Globus pallidus (tissue), 1 donor: ENCODE measurements at places on chromosomes 5 and 9.

GRCh38 chr5:91591076-91591475 lies 208.0 kb upstream of the ARRDC3 start:
- no peak for DNase-seq

DNA sequence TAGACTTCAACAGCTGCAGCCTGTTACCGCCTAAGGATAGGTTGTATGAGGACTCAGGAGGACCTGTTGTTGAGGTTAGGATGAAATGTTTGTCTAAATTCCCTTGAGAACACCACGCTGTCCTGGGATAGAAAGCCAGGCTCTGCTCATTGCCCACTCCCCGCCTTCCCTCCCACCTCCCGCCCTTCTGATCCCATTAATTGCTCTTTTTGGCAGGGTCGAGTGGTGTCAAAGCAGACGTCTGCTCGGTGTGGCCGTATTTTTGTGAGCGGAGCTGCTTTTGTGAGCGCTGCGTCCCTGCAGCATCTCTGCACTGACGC lies 62.3 kb downstream of the SPATA31C2 start:
- peak; percentile 43 for DNase-seq

GRCh38 chr9:69861011-69861410 lies 40.4 kb downstream of the CFAP95 start:
- DNase-seq = no peak

DNA sequence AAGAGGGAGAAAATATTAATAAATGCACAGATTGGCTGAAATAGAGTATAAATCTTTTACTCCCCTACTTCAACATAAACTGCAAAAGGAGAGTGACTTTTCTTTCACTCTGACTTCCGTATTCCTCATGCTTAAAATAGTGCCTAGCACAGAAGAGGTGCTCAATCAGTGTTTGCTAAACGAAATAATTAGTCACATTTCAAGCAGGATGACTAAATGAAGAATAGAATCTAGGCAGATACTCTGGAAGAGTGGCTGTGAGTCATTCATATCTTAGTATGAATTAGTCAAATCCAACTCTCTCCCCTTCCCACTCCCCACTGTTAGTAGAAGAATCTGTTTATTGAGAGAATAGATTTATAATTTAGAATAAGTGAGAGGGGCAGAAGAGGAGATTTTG lies 4.8 kb downstream of the CD274 start:
- DNase-seq = no peak

GRCh38 chr5:73008831-73009230 lies 53.0 kb downstream of the FCHO2 start:
- DNase-seq = no peak

GRCh38 chr5:78747055-78747454 lies 98.5 kb upstream of the LHFPL2 start:
- peak; percentile 29 for DNase-seq

DNA sequence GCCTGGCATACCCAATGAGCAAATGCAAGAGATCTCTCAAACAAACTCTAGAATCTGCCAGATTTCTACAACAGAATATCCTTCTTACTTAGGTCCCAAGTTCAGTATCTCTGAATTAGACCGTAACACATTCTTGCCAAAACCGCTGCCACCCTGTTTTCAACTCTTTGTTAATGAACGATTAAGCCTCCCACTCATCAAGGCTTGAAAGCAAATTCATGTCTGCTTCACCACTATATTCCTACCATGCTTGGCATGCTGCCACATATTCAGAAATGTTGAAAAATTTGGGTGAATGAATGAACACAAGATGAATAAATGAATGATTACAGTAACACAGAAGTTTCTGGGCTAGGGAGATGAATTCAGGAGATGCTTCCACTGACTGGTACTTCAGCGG lies 119.9 kb downstream of the BNC2 start:
- DNase-seq = no peak

DNA sequence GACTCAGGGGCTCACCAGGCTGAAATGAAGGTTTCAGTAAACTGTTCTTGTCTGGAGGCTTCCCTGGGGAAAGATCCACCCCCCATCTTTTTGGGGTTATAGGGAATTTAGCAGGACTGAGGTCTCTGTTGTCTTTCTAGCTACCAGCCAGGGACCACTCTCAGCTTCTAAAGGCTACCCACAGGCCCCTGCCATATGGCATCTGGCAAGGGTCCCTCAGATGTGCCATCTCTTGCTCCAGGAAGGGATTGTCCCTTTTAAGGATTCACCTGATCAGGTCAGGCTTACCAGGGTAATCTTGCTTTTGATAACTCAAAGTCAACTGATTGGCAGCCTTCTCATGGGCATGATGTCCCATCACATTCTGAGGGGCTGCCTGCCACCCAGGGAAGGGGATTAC lies 65.0 kb downstream of the NSUN2 start:
- DNase-seq = no peak

GRCh38 chr9:16982780-16983310 lies 112.4 kb upstream of the BNC2 start:
- DNase-seq = no peak

DNA sequence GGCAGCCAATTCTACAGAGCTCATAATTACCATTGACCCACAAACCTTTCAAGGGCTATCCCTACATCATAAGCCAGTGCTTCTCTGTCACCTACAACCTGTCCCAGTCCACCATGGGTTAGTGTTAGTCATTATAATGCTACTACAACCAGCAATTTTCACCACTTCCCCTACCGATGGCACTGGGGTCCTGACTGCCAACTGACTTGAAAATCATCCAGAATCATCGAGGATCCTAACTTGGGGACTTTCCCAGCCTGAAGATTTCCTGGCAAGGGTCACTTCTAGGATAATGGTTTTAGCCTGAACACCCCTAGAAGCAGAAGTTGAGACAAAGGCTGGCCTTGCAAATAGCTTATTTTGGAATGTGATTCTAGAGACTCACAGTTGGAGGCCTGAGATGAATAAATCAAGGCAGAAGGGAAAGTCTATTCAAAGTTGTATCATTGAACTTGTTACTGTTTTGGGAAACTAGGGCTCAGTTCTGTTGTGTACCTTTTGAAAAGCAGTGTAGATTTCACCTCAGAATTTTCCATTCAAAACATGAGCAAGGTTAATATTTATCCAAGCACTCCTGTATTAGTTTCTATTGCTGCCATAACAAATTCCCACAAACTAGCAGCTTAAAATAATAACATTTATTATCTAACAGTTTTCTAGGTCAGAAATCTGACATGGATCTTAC lies 633.0 kb downstream of the LRRC70 start:
- DNase-seq = peak; percentile 31

GRCh38 chr5:35516271-35516670 lies 101.4 kb upstream of the SPEF2 start:
- DNase-seq = no peak

DNA sequence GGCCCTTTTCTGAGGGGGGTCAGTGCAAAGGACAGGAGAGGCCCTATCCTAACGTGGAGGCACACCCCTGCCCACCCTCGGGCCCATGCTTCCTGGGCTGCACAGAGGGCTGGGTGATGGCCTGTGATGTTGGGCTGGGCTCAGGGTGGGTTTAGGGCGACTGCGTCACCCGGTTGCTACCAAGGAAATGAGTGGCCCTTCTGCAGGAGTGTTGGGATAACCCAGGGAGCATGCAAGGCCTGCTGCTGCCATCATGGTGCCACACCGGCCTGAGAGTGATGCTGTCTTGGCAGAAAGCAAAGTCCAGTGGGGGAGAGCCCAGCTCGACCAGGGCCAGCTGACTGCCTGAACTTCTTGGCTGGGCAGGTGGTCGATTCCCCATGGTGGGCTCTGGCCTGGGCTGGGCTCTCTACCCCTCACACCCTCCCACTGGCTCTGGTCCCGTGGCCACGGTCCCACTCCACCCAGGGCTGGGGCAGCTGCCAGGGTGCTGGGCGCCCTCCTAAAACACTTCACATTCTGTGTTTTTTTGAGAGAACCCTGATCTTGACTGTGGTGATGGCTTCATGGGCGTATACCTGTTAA lies 21.5 kb upstream of the MRNIP start:
- DNase-seq = no peak

DNA sequence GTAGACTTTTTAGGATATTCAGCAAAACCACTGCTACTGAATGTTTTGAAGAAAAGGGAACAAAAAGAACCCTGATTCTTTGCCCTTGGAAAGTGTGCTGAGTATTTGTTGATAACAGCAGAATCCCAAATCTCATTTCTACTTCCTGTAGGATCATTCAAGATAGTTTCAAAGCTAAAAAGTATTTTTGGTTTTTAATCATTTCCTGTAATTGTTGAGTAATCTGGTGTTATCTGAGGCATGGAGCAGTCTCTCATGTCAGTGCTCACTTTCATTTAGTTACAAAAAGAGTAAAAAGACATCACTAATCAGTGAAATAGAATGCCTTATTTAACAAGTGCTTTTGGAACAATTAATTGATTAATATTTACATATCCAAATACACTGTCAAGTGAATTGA lies 56.1 kb downstream of the ITGA2 start:
- DNase-seq = no peak

GRCh38 chr9:112761912-112762655 lies 11.5 kb downstream of the SNX30 start:
- DNase-seq = no peak

GRCh38 chr9:111250875-111251842 lies 78.9 kb downstream of the OR2K2 start:
- no peak for DNase-seq

DNA sequence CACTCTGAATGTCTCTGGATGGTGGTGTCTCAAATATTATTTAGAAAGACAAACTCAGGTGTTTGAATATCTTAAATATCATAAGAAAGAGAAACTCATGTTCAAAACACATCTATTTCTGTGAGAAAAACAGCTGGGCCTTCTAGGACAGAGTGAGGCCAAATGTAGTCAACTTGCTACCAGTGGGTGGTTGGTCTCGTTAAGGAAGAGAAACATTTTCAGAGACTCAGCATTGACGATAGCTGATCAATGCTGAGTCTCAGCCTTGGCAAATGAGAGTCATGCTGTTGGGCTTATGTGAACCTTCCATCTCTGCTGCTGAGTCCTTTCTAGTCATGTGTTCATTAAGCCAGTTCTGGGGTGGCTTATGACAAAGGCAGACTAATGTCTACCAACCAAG lies 418.0 kb downstream of the CETN3 start:
- DNase-seq = no peak

DNA sequence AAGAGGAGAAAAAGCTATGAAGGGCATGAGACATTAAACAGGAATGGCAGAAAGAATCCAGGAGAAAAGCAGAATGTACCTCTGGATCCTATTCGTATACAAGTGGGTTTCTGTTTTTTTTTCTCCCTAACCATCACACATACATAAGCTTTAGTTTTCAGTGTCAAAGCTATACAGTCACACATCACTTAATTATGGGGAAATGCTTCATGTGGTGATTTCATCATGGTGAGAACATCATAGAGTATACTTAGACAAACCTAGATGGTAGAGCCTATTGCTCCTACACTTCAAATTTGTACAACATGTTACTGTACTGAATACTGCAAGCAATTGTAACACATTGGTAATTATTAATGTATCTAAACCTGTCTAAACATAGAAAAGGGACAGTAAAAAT lies 290.6 kb downstream of the AOPEP start:
- no peak for DNase-seq

GRCh38 chr9:89139455-89139854 lies 39.2 kb downstream of the SHC3 start:
- DNase-seq = no peak

- no peak for DNase-seq
Observed at GRCh38 chr9:90021216-90021906, 416.5 kb downstream of the GADD45G start.

GRCh38 chr5:5460311-5460710 lies 37.8 kb downstream of the ICE1 start:
- no peak for DNase-seq

DNA sequence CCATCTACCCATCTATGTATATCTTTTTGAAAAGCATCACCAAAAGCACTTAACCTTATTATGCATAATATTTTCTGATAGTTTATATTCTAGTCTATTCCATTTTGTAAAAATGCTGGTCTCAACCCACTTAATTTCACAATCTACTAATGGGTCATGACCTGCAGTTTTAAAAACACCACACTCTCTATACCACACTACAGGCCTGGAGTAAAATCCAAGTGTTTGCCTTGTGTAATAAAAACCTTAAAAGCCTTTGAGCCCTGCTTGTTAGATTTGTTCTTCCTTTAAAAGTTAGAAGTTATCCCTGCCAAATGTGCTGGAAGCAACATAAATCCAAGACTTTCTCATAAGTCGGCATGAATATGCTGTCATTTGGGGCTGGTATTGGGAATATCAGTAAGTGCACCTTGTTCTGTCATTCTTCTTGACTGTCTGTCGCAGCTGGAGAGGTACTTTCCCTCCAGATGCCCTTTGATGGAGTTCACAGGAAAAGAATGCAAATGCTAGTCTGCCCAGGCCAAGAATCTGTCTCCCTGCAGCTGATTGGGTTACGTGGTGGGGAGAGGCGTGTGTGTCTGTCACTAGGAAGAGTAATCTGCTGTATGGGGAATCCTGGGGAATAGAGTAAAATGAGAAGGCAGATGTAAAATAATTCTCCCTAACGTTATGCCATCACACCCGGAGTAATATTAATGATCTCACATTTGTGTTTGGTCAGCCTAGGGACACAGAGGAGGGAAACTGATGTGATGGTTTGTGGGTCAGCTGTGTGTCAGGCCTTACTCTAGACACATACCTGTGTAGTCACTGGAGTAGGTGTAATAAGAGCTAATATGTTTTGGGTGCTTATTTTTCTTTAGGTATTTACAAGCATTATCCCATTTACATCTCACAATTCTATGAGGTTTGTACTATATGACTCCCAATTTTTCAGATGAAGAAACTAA lies 79.4 kb downstream of the ZNF366 start:
- no peak for DNase-seq

GRCh38 chr5:5483350-5483749 lies 60.9 kb downstream of the ICE1 start:
- no peak for DNase-seq

DNA sequence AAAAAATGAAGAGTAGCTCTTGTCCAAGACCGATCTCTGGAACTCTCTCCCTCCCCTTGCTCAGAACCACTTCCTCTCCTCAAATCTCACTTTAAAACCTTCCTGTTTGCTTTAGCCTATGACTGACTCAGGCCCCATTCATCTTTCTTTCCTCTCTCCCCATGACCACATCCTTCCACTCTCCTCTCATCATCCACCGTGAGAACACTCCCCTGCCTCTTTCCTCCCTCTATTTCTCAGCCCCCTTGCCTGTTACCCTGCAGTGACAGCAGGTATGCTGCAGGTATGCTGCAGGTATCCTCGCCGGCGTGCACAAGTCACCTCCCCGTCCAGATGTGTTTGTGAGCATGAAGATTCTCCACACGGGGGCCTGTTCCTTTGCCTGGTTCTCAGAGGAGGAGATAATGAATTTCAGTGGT lies 505.3 kb downstream of the CCDC171 start:
- no peak for DNase-seq
